ENCODE measurements at places on chromosomes 5 and 9. TPM values are rescaled to one million over a fixed set of nuclear protein-coding genes. Genes with fewer than 3 reads are reported as not detected.

DNA sequence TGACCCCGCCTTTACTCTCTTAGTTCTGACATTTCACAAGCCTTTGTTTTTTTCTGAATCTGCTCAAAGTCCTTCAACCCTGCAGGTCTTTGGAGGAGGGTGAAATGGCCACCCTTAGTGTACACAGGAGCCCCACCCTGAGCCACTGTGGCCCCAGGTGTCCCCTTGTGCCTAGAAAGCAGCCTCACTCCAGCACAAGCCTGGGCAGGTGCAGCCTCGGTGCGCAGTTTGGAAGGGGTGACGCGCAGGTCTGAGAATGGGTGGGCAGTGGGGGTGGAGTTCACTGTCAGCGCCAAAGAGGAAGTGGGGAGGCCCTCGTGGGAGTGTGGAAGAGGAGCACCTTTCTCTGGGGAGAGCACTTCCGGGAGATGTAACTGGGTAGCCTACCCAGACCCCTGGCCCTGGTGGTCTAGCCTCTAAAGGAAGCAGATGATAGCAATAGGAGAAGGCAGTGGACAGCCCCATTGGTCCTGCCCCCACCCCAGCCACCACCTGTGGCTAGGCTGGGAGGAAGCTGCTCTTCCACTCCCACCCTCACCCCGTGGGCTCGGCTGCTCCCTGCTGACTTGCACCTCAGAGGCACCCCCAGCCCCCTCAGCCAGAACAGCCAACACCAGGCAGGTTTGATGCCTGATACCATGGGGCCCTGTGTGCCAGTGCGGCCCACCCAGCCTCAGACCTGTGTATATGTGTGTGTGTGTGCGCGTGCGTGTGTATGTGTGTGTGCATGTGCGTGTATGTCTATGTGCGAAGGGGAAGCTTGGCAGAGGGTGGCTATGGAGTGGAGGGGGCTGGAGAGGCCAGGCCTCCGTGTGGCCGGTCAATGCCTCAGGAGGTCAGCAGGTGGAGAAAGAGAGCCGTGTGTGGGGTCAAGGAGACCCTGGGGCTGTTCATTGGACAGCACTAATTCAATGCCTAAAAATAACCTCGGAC is 16.8 kb upstream of the DAB2IP start:
- peak; percentile 16 for DNase-seq

The FAM169A gene
- 13.5 TPM for total RNA-seq

- no peak for DNase-seq
Measured at GRCh38 chr9:106918825-106919509, 56.0 kb downstream of the ZNF462 start.

The SYK gene
- 6.7 TPM for total RNA-seq

DNA sequence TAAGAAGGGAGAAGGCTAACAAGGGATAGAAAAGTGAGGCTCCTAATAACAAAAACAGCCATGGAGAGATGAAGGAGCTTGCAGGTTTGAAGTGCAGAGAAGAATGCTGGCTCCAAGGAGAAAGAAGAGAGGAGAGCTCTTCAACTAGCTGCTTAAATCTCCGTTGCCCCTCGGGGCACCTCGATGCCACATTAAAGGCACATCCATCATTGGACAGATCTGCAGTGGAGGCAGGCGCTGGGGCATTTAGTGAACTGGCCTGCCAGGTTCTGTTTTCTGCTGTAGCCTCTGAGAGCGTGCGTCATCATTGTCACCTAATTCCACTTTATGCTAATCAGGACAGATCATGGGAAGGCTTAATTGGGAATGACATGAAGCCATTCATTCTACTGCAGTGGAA is 1426.2 kb upstream of the WWC1 start:
- no peak for DNase-seq

DNA sequence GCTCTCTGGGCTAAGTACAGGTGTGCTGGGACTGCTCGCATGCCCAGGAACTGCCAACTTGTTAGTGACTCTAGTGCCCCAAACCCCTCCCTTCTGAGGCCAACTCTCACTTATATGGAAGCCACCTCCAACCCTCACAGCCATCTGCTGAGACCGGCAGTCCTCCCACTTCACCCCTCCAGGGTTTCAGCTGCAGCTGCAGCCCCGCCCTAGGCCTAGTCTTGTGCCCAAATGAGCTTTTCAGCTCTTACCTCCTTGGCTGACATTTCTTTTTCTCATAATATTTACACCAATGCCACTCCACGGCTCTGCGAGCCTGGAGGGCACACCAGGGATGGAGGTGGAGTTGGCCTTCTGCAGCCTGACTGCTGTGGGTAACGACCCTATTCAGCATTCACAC is 166.6 kb downstream of the ROR2 start:
- DNase-seq, result no peak

DNA sequence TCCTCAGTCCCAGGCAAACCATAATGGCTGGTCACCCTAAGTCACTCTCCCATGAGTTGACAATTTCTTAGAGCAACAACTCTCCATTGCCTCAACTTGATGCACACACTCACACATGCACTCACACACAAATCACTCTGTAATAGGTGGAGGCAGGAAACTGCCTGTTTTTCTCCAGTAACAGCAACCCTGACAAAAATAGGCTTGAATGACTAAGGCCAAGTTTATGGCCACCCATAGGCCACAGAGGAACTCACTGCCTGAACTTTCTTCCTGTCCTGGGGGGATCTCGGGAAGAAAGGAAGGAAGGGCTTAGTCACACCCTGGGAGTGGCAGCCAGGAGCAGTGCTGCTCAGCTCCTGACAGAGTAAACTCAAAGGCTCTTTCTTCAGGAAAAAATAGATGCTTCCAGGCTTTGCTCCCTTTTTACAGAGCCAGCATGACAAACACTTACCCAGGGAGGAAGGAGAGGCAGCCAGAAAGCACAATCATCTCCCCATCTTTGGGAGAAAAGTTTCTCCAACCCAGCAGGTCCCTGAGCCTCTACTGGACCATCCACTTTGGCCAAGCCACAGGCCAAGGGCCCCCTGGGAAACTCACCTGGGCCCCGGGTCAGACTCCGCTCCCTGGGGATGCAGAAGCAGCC is 368 bp downstream of the SH3TC2 start:
- DNase-seq, result peak; percentile 98

DNA sequence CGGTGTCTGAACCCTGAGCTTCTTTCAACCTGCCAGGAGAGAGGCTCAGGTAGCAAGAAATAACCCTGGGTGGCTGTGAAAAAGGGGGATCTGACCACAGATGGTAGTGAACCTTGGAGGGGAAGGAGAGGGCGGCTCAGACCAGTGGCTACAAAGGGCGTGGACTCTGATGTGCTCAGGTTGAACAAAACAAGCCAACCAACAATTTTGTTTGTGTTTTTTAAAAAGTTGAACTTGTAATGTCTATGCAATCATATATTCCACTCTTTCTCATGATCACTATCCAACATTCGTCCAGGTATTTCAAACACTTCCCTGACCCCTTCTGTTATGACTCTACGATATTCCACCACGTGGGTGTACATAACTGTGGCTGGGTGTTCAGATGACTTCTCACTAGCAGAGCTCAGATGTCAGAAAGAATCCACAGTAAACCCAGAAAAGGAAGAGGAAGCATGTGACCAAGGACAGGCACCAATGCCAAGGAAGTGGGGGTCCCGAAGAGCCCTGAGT is 20.0 kb downstream of the PTPN3 start:
- no peak for DNase-seq

GRCh38 chr9:125626187-125626586 is 80.8 kb downstream of the MAPKAP1 start:
- DNase-seq, result no peak

The WWC1 gene
- total RNA-seq, result 47.0 TPM

DNA sequence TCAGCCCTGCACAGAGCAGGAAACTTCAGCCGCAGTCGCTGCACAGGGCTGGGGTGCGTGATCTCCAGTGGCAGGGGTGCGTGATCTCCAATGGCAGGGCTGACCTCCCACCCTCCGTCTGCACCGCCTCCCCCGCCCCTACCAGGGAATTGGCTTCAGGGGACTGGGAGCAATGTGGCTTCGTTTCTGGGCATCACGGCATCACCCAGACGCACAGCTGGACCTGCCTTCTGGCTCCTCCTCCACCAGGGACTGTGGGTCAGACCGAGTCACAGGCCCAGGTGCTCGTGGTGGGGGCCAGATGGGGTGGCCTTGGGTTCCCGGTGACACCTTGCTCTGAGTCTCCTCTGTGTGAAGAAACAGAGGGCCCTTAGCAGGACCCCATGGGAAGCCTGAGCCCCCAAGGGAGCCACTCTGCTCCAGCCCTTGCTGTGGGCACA is 51.1 kb downstream of the AHRR start:
- DNase-seq, result no peak

GRCh38 chr9:95018099-95018936 is 291.8 kb downstream of the AOPEP start:
- peak; percentile 97 for DNase-seq

The GGTA1 gene
- total RNA-seq, result not detected

The MYO10 gene
- total RNA-seq, result 35.7 TPM

GRCh38 chr5:40453689-40454088 is 226.0 kb upstream of the PTGER4 start:
- DNase-seq, result no peak

DNA sequence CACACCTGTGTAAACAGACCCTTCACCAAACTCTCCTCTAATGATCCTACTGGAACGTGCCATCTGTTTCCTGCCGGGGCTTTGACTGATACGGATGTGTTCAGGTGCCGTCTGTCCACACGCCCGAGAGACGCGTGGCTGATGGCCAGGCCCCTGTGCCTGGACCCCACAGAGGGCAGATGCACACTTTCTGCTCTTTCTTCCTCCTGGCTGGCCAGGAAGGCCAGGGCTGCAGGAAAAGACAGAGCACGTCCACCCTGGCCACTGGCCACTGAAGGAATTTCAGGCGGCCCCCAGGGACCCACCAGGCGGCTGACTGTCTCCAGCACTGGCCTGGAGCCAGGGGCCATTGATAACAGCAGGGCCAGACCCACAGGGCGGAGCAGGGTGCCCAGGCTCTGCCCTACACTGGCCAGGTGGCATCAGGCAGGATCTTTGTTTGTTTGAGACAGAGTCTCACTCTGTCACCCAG is 3.6 kb upstream of the ENG start:
- no peak for DNase-seq

The CCDC171 gene
- 1.8 TPM for total RNA-seq

DNA sequence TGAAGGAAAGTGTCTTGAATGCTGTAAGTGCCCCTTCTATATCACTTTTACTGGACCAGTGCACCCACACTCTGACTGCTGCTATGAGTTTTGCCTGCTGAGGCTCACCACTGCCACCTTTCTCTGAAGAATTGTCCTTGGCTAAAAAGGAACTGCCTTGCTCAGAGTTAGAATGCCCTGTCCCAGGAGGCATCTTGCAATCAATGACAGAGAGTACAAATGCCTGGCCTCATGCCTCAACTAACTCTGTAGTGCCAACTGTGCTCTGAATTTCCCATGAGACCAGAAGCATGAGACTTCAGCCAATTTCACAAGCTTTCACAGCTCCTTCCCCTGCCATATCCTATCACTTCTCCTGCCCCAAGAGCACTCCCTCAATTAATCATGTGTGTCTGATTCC is 569.7 kb downstream of the ZNF608 start:
- DNase-seq, result peak; percentile 41

DNA sequence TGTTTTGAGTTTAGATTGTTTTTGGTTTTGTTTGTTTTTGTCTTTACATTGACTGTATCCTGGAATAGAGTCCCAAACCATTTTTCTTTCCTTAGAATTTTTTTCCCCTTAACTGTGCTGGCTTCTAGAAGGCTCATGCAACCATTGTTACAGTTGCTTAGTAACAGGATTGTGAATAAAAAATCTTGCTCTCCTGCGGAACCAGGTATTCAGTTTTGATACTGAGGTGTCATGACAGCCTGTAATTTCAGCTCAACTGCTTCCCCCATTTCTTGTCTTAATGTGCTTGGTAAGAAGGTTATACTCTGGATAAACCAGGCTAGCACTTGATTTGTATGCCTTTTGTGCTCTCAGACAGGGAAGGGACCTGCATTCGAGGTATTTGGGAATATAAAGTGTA is 42.1 kb downstream of the FOCAD start:
- no peak for DNase-seq

DNA sequence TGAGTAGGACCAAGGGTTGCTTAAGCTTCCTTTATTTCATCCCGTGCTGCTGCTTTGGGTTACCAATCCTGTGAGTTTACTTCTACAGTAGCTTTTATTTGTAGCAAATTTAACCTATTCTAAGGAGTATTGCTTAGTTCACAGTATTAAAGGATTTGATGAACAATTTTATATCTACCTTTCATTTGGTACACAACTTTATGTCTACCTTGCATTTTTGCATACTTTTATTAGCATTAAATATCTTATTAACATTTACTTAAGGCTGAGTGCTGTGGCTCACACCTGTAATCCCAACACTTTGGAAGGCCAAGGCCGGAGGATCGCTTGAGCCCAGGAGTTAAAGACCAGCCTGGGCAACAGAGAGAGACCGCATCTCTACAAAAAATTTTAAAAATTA is 4.2 kb downstream of the GTF3C4 start:
- no peak for DNase-seq

DNA sequence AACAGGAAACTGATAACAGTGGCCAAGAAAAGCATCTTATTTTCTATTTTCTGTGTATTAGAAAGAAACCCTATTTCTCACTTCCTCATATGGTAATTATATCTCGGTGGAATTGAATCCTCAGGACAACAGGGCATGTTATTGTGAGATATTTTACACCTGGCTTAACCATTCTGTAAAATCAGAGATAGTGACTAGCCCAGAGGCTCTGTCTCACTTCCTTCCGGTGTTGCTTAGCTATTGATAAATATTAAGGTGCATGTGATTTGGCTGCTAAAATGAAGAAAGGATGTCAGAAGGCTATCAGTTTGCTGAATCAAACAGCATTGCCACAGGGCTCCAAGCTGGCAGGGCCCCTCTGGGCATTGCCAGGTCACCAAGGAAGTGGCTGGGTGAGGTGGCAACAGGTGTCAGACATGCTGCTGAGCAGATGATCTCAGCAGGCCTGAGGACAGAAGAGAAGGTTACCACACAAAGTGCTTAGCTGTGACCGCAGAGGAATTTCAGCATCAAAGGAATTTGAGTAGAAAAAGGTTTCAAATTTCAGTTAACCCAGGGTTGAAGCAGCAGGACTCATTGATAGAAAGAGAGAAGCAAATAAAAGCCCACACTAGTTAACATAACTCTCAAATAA is 330.7 kb downstream of the PDE4D start:
- DNase-seq, result peak; percentile 54
